AG08396 (cell line): ENCODE measurements at places on chromosomes 11 and 22.

GRCh38 chr11:112650527-112650926 lies 310.7 kb upstream of the NCAM1 start:
- no peak for DNase-seq

DNA sequence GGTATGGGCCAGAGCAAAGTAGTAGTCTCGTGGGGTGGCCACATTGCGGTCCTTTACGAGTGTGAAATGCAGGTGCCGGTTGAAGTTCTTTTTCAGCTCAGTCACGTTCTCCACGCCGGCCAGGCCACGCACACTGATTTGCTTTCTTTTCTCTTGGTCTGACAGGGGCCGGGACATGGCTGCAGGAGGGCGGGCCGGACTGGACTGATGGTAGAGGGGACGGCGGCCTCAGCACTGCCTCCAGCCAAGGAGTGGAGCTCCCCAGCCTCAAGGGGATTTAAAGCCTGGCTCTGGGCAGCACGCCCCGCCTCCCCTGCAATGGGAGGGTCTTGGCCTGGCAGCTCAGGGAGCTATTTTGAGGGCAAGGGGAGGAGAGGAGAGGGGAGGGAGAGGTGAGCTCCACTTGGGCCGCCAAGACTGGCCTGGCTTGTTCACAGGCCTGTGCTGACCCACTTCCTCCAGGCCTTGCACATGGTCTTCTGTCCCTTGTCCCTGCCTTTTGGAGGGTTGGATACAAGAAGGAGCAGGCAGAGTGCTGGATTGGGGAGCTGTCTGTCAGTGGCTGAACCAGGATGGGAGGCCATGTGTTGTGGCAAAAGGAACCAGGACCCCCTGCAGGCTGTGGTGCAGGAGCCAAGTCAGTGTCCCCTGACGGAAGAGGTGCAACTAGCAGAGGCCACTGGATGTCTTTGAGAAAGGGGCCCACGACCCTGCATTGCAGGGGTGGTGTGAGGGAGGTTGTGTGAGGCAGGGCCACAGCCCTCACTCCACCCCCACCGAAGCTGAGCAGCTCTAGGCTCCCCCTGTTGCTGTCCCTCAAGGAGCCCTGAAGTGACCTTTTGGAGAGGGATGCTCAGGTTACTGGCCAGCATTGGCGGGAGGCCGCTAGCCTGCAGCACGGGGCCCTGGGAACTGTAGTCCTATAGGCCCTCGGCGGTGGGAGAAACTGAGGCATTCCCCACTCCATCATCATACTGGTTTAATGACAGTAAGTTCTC lies at the start of gene PYGM:
PYGM (minus strand) TSS at position 253 of the 998 bp plus-strand sequence; CDS start at position 177, 76 bp downstream.
- DNase-seq: peak; percentile 16

GRCh38 chr11:119365071-119365591 lies 16.4 kb downstream of the USP2 start:
- DNase-seq: peak; percentile 60

DNA sequence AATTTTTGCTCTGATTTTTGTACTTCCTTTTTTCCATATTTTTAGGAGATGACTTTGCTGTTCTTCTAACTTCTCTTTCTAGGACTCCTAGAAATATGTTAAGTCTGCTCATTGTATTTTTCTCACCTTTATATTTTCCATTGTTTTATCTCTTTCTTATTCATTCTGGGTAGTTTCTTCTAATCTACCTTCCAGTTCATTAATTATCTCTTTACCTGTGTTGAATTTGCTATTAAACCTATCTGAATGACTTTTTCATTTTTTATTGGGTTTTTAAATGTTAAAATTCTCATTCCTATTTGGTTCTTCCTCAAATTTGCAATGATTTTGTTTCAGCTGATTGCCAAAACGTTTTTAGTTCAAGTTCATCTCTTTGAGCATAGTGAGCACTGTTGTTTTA lies 27.8 kb upstream of the EHF start:
- no peak for DNase-seq

- peak; percentile 56 for DNase-seq
Observed at GRCh38 chr11:8838248-8838647, 72.7 kb upstream of the AKIP1 start.

- peak; percentile 68 for DNase-seq
Observed at GRCh38 chr11:132056689-132057088, 686.3 kb downstream of the NTM start.

- DNase-seq: no peak
Observed at GRCh38 chr11:102399189-102399588, 52.2 kb downstream of the BIRC2 start.

DNA sequence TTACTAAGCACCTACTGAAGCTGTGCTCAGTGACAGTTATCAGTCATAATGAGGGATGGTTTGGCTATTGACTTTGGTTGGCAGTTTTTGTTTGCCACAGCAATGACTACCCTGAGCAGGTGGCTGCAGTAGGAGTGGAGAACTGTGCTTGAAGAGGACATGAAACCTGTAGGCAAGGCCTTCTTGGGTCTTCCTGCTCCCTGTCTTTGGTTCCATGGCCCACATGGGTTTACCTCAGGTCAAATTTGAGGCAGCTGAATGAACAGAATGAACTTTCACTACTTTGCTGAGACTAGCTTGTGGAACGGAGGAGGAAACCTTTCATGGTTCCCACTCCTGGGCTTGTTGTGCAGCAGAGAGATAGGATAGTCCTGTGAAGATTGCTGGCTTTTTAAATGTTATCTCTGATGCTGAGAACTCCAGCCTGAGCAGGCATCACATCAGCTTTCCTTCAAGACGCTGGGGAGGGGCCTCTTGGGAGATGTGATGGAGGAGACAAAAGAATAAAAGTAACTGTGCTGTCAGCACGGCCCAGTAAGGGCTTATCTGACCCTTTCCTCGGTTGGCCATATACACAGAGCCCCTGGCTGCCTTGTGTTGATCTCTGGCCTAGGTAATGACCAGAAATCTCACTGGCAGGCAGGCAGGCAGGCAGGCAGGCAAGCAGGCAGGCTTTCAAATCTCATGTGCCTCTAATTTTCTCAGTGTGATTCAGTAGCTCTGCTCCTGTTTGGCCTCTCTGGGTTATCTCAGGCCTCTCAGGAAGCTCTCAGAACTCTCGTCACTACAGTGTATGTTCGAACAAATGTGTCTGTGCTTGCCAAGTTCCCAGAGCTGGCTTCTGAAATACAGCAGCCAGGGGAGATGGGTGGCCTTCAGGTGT lies 12.0 kb downstream of the STIM1 start:
- DNase-seq: no peak

DNA sequence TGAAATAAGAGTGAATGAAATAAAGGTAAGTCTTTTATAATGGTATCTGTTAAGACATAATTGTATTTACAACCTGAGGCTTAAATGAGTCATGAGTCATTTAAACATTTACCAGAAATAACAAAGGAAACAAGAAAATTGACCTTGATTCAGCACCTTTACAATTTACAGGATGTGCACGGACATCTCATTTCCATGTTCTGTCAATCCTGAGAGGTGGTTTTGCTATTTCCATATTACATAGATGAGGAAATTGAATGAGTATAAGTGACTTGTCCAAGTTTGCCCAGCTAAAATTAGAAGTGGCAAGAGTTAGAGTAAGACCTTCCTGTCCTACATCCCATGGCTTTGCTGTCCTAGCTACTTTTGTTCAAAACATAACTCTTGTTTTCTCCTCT lies 89.1 kb downstream of the TRIM44 start:
- DNase-seq: no peak

- no peak for DNase-seq
Observed at GRCh38 chr11:61057615-61058014, 44.7 kb upstream of the CD5 start.

DNA sequence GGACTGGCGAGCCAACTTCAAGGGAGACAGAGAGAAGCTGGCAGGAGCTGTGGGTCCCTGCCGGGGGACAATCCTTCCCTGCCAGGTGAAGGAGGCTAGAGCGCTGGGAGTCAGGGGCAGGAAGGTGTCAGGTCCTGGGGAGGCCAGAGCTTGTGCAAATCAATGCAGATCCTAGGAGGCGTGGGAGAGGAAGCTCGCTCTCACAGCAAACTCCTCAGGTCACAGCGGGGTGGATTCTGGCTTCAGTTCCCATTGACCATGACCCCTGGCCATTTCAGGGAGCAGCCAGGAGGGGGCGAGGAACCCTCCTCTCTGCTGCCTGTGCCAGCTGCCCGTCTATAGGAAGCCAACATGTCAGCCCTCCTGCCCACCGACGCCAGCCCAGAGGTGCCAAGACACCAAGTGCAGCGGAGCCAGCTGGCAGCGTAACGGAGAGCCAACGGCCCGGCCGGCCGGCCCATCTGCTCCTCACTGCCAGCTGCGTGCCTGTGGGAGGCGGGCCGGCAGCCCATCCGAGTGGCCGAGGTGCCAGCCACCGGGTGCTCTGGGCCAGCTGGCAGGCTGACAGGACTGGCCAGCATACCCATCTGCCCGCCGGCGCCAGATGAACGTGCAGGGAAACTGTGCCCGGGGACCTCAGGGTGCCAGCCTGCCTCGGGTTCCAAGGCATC lies 374.8 kb downstream of the MIAT start:
- DNase-seq: peak; percentile 13

DNA sequence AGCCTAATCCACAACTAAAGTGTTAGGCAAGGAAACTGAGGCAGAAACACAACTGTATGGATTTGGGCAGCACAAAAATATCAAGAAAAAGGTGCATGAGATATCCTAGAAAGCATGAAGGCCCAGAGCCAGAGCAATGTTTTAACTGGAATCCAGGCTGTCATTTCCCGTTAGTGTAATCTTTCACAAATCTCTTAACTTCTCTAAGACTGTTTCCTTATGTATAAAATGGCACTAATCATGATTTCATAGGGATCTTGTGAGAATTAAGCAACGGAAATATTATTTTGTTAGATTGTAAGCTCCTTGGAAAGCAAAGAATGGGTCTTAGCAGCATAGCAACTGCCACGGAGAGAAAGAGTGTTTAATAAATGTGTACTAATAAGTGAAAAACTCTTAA lies 14.7 kb upstream of the SYTL2 start:
- DNase-seq: no peak
